ENCODE measurements at places on chromosomes 1 and 21. TPM values are rescaled to one million over a fixed set of nuclear protein-coding genes. Genes with fewer than 3 reads are reported as not detected.

DNA sequence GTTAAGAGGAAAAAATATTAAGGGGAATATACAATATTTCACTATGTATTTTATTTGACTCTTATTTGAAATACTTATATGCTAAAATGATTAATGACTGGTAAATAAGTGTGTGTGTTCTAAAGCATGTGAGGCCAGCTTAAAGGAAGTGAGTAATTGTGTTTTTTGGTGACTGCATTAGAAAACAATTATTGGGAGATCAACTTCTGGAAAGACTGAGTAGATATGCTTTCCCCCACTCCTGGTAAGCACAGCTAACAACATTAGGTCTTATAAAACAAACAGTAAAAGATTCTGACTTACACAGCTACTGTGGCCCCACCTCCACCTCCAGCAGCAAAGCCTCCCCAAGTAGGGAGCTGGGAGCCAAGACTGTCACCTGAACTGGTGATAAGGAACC is 403.0 kb downstream of the SRGAP2C start:
- no peak overlapping the region for H3K27ac ChIP-seq
- DNase-seq: no peak
- H3K4me1 ChIP-seq: peaks cover 11% of the 10 kb centered on the region
- H3K36me3 ChIP-seq: peaks cover 19% of the 10 kb centered on the region
- no peak overlapping the region for H3K4me3 ChIP-seq

DNA sequence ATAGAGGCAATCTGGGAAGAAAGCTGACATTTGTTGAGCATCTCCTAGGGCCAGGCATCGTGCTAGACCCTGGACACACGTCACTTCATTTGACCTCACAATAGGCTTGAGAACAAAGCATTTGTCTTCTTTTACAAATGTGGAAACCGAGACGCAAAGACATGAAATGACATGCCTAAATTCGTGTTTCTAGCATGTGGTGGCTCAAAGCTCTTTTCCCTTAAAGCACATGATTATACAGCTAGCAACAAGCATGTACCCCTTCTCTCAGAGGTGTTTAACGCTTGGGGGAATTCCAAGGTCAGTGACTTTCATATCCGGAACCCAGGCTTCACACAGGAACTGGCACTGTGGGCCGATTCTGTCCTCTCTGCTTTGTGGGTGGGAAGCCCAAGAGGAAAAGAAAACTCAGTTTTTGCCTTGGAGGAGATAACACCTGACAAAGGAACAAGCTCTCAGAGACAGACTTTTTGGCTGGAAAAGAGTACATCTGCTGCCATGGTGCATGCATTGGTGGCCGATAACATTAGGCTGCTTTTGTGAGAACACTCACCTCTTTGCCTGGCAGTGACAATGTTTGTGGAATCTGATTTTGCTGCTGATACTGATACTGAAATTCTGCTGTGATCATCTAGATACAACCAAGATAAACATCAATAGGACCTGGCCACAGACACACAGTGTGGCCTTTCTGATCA is 15.4 kb upstream of the CD2 start:
- peak overlapping the region; percentile 93 for H3K27ac ChIP-seq
- peaks cover 58% of the 10 kb centered on the region for H3K4me1 ChIP-seq
- peak overlapping the region; percentile 55 for H3K4me3 ChIP-seq
- peak; percentile 68 for DNase-seq
- no peaks in the 10 kb centered on the region for H3K27me3 ChIP-seq

NCF2 gene
- total RNA-seq: 15.3 TPM

PRR9 gene
- not detected for total RNA-seq

NOL9 gene
- 42.7 TPM for total RNA-seq

Measured in activated CD4-positive, alpha-beta T cell treated with anti-CD3 and anti-CD28 coated beads, Interleukin-2, amount 10 ng/mL, durations not matched to agents 7 days and 5 days (primary cell).